ENCODE measurements at places on chromosomes 13 and 19. TPM values are rescaled to one million over a fixed set of nuclear protein-coding genes. Genes with fewer than 3 reads are reported as not detected.

DNA sequence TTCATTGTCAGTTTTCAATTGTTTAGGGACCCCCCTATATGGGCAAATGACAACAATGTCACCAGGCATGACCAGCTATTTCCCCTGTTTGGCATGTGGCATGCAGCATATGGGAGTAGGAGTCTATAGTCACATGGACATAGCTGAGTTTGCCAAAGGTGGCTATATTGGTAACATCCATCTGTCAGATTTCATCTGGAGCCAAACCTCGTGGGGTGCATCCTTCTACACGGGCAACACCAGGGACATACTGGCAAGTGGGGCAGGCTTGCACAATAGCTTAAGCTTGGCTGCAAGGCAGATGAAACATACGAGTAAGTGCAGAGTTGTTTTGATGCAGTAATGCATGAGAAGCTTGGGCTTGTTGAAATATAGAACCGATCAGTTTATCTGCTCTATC is 24.5 kb upstream of the ZNF816 start:
- no peak for DNase-seq

DNA sequence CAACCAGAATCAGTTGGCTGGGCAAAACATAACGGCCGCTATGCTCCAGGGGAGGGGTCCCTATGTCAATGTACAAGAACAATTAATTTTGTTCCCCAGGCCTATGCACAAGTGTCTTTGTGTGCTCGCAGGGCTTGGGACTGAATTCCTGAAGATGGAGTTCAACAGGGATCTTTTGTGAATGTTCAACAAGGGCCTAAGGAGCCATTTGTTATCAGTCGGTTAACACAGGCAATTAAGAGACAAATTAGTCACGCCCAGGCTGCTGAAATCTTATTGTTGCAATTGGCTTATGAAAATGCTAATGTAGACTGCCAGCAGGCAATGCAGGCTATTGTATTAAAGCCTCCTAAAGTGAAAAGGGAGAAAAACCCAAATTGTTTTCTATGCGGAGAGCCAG is 117.5 kb downstream of the ZNF429 start:
- no peak for DNase-seq

Gene FGF14
- total RNA-seq = not detected

DNA sequence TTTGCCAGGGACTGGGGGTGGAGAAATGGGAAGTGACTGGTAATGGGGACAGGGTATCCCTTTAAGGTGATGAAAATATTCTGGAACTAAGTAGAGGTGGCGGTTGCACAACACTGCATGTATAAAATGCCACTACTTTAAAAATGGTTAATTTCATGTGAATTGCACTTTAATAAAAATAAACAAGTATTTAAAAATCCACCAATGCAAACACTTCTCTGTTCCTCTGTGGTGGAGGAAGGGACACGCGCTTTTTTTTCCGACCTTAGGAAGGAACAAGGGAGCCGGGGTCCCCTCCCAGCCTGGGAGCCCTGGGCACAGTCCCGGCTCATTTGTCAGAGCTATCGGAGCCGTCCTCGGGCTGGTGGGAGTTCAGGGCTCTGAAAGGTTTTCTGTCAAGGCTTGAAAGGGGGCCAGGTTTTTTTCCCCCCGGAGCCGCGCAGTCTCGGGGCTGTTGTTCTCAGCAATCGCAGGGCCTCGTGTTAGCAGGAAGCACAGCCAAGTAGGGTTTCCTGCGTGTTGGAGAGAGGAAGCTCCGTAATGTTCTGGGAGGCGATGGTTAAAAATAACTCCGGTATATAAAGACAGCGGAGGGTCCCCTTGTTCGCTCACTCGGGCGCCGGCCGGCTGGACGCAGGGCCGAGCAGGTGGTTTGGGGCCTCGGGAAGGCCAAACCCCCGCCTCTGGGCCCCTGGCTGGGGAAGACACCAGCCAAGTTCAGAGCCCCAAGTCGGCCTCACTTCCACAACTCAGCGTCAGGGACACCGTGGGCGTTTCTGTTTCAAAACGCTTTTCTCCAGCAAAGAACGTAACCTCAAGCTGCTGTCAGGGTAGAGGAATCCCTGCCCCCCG is 41.2 kb upstream of the KLF2 start:
- no peak for DNase-seq

Gene LRP3
- 8.4 TPM for total RNA-seq

DNA sequence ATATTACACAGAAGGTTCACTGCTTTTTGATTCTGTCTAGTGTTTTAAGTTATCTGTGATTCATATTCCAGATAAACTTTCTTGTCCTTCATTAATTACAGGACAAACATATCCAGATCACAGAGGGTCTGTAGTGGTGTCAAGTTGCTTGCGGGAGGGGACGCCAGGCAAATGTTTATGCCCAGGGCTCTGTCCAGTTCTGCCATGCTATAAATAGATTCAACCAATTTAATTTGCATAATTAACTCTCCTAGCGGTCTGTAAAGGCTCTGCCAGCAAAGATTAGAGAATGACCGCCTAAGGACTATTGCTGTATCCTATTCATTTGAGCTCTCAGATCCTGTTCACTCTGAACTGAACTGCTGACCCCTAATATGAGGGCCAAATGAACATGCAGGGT is 59.7 kb upstream of the TRPC4 start:
- no peak for DNase-seq

Gene PSPN
- total RNA-seq = 1.6 TPM

Measured in Daoy (cell line).